ENCODE measurements at places on chromosomes 6 and 20. TPM values are rescaled to one million over a fixed set of nuclear protein-coding genes. Genes with fewer than 3 reads are reported as not detected.

The RIPPLY2 gene
- not detected for total RNA-seq

DNA sequence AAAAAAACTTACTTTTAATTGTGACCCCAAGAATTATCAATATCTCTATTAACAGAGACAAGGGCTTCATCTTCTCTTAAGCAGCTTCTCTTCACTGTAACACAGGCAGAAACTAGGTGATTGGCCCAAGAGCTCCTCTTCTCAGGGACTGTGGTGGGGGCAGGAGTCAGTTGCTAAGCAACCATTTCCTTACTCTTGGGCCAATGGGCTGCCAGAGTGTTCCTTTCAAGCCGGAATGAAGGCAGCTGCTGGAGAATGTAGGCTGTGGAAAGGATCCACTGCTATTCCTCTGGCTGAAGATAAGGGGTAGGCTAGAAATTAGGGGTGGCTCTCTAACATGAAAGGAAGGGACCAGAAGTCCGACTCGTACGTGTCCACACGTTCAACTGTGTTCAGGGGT is at the start of gene SEL1L2:
Gene SEL1L2 (minus strand): TSS at position 150 of the 400 bp plus-strand sequence. CDS start 80 bp downstream, at position 70.
- DNase-seq: no peak
- H3K36me3 ChIP-seq: no peaks in the 10 kb centered on the region
- H3K4me1 ChIP-seq: no peaks in the 10 kb centered on the region
- H3K27ac ChIP-seq: no peak within 1 kb of the TSS
- no peak within 1 kb of the TSS for H3K4me3 ChIP-seq

DNA sequence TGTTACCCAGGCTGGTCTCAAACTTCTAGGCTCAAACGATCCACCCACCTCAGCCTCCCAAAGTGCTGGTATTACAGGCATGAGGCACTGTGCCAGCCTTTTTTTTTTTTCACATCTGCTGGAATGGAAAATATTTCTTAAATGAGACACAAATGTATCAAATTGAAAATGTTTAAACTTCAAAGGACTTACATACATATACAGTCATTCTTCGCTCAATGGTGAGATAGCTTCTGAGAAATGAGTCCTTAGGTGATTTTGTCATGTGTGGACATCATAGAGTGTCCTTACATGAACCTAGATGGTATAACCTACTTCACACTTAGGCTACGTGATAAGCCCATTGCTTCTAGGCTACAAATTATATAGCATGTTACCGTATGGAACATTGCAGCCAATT is 43.1 kb downstream of the MICA start:
- H3K4me1 ChIP-seq: no peaks in the 10 kb centered on the region
- no peaks in the 10 kb centered on the region for H3K27me3 ChIP-seq
- H3K27ac ChIP-seq: no peak overlapping the region
- H3K36me3 ChIP-seq: no peaks in the 10 kb centered on the region
- no peak overlapping the region for H3K4me3 ChIP-seq
- DNase-seq: no peak

- no peaks in the 10 kb centered on the region for H3K36me3 ChIP-seq
- no peak overlapping the region for H3K27ac ChIP-seq
- DNase-seq: no peak
- H3K4me1 ChIP-seq: no peaks in the 10 kb centered on the region
These were observed 25.4 kb upstream of the CST3 start for GRCh38 chr20:23663180-23663579.

The PHACTR3 gene
- total RNA-seq: 0.16 TPM

The LPA gene
- not detected for total RNA-seq

GRCh38 chr6:99064834-99065233 is 117.1 kb upstream of the FBXL4 start:
- H3K4me3 ChIP-seq: no peak overlapping the region
- no peaks in the 10 kb centered on the region for H3K4me1 ChIP-seq
- no peak for DNase-seq
- no peaks in the 10 kb centered on the region for H3K27me3 ChIP-seq
- no peak overlapping the region for H3K27ac ChIP-seq

The COL9A3 gene
- 5.0 TPM for total RNA-seq

The CALHM6 gene
- 9.1 TPM for total RNA-seq

All from breast epithelium (tissue), 4 donors.